Stimulated activated CD8-positive, alpha-beta memory T cell treated with anti-CD3 and anti-CD28 coated beads, Interleukin-7, amount 100 ng/mL, for 1 hour (primary cell): ENCODE measurements at places on chromosomes 4 and X.

DNA sequence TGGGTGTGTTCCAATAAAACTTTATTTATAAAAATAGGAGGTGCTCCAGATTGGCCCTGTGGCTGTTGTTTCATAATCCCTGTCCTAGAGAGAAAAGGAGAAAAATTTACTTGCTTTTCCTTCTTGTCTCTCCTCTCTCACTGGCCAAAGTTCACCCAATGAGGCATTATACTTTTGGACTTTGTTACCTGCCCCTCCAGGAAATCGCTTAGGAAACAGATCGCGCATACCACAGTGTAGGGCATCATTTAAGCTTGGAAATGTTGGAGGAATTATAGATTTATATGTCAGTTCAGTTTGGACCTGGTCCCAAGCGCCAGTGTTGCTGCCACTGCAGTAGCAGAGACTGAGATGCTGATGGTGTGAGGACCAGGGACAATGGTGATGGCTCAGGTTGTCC, 337.6 kb upstream of the NR3C2 start:
- DNase-seq, result no peak

DNA sequence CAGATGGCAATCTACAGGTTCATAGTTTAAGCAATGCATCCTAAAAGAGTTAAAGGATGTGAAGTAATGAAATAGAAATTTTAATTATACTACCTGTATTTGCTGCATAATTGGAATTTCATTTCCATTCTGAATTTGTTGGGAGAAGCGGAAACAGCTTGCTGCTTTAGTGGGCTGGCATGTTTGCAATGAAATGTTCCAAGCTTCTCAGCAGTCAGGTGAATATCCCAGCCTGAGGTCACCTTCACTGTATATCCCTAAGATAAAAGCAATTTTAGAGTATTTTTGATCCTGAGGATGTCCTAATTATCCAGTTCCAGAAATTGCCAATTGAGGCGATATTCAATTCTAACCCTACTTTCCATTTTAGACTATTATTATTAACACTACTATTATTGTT, 136.1 kb upstream of the ARSJ start:
- no peak for DNase-seq

GRCh38 chr4:3176367-3177229, 72.4 kb upstream of the MSANTD1 start:
- DNase-seq, result no peak

DNA sequence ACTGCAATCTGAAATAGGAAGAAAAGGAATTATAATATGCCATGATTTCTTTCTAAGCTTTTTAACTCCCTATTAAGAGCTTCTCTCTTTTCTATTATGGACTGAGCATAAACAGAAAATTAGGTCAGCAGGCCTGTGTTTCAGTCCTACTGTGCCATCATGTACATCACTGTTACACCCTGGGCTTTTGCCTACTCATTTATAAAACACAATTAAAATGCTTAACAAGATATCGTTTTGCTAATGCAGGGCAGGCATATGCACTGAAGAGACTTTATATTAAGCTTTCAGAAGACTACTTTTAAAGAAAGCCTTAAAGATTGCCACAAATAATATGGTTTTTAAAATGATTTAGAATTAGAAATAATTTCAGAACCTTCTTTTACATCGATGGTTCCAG, 828 bp upstream of the BBS12 start:
- no peak for DNase-seq

DNA sequence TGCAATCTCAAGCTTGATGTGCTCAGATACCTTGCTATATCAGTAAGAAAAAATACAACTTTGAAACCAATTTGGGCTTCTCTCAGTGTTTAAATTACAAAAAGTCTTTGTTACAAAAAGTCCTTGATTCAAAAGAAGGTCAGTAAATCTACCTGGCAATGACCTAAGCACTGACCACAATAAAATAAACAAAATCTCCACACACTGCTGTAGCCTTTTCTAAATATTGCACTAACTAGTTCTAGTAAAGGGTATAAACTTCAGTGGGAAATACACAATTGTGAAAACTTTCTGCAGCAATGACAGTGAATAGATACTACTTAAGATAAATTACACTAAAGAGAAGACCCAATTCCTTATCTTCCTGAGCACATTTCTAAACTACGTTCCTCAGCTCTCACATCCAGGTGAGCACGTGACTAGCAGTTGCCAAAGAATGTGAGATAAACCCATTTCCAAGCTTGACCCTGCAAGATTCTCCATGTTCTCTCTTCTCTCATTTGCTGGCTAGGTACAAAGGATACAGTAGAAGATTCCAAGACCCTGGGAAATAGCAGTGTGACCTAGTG, 81.4 kb upstream of the GPR34 start:
- no peak for DNase-seq

- no peak for DNase-seq
Measured at GRCh38 chrX:68917799-68918198, 89.0 kb downstream of the EFNB1 start.

- DNase-seq, result no peak
Measured at GRCh38 chr4:5503336-5503936, 204.9 kb downstream of the EVC2 start.

DNA sequence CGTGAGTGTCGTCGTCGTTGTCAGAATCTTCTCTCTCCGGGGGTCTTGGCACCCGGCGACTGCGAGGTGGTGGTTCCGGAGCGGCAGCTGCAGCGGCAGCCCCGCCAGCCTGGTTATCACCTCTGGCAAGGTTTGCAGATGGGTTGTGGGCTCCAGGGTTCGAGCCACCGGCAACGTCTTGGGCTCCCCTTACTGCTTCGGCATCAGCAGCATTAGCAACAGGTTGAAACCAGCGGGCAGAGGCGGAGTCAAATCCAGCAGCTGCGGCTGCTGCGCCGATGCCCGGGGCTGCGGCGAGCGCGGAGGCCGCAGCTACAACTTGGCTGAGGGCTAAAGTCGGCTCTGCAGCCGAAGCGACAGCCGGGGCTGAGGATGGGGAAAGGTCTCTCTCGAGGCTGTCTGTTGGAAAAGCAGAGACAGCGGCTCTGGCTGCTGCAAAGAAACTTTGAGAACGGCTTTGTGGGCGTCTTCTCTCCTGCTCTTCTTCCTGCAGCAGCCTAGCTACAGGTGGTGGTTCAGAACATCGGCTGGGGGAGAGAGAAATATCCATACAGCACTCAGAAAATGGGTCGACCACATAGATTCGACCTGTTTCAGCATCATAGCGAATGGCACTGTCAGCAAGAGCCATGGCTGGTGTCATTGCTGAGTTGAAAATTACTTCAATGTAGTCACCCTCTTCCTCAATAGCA, 3.6 kb downstream of the IRS4 start:
- no peak for DNase-seq

GRCh38 chr4:8856835-8857621, 14.6 kb downstream of the HMX1 start:
- DNase-seq, result no peak

DNA sequence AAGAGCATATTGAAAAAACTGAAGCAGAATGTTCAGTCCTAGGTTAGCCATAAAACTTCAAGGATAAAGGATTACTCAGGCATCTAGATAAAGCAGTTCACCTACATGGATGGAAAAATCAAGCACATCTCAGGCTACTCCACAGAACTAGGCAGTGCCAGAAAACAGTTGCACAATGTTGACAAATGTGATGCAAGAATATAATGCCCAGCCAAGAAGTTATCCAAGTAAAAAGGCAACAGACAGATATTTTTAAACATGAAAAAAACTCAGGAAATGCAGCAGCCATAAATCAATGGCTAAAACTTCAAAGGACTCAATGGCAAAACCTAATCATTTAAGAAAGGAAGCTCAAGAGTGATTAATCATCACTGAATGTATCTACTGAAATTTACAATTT, 456.0 kb upstream of the FAM241A start:
- DNase-seq, result no peak

GRCh38 chr4:148845609-148846008, 403.4 kb upstream of the NR3C2 start:
- no peak for DNase-seq

DNA sequence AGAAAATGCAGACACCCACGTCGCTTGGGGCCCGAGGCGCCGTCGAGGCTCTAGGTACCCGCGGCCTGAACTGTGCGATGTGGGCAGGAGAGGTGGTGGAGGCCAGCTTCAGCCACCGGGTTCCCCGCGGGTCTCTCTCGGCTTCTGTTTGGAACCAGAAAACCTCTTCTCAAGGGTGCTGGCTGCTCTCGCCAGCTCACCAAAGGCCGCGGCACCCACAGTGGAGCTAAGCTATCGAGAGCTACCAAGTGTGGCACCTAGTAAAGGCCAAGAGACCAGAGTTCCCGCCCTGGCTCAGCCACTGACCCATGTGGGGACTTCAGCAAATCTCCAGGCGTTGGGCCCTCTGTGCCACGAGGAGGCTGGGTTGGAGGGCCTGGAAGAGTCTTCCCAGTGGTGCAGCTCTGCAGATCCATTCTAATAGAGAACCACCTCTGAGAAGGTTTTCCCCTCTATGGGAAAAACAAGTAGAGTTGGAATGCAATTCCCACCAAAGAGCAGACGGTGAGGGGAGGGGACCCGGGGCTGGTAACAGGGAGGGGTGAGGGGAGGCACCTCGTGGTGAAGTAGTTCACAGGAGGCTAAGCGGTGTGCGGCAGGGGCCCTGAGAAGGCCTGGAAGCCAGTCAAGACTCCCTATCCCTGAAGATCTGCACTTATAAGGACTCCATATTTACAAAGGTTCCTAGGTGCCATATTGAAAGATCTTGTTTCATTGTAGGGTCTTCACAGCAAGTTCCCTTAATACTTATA, 5.5 kb upstream of the HMGB3 start:
- no peak for DNase-seq

- DNase-seq, result no peak
Measured at GRCh38 chr4:118884716-118885115, 3.9 kb upstream of the SYNPO2 start.

GRCh38 chr4:66475596-66475995, 805.3 kb upstream of the EPHA5 start:
- no peak for DNase-seq

- no peak for DNase-seq
Measured at GRCh38 chr4:35358001-35358584, 886.2 kb downstream of the ARAP2 start.

- no peak for DNase-seq
Measured at GRCh38 chr4:38266616-38267015, 306.4 kb downstream of the PTTG2 start.

DNA sequence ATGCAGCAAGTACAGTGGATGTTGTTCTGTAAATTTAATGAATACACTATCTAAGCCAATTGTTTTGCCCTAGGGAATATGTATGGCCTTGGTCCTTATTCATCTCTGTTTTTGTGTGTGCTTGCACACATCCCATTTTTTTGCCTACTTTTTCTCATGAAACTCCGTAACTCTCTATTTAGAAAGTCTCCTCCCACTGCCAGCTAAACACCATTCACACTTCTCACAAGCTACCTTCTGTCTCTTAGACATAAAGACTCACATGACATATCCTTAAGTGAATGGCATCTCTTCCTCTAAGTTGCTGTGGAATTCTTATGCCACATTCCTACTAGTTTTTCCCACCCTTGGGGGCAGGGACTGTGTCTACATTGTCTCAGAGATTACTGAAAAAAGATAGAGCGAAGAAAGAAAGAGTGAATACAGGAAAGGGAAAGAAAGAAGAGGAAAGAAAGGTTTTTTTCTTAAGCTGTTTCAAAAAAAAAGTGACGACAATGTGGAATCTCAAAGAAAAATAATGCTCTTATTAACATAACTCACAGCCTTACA, 117.5 kb downstream of the ATG4A start:
- no peak for DNase-seq

- peak; percentile 5 for DNase-seq
Measured at GRCh38 chr4:152850377-152850776, 70.6 kb downstream of the ARFIP1 start.

DNA sequence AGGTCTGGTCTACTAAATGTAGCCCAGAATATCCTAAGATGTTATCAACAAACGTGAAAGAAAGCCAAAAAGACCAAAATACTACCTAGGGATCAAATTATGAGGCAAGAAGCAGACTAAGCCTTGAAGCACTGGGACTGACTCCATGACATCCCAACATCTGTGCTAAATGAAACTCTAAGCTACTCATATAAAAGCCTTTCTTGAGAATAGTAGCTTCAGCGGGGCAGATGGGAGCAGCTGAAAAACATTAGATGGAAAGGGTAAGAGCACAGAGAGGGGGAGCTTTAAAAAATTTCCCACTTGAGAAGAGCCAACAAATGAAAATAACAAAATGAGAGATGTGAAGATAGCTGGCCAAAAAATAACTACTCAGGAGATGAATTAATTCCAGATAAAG, 81.7 kb downstream of the MAD2L1 start:
- DNase-seq, result no peak
